Activated CD4-positive, alpha-beta T cell treated with anti-CD3 and anti-CD28 coated beads, Interleukin-2, amount 10 ng/mL, durations not matched to agents 7 days and 5 days (primary cell): ENCODE measurements at places on chromosomes 7 and 10. TPM values are rescaled to one million over a fixed set of nuclear protein-coding genes. Genes with fewer than 3 reads are reported as not detected.

The TMEM178B gene
- 0.25 TPM for total RNA-seq

The ADRA2A gene
- total RNA-seq: not detected

The RSPH10B2 gene
- total RNA-seq: 0.22 TPM

The PDK4 gene
- total RNA-seq: not detected

The SPAM1 gene
- not detected for total RNA-seq

The RADIL gene
- total RNA-seq: 0.84 TPM

The GDF2 gene
- total RNA-seq: not detected

The ANKRD2 gene
- 0.37 TPM for total RNA-seq

The EBLN1 gene
- not detected for total RNA-seq

The PPP1R9A gene
- not detected for total RNA-seq
